ENCODE measurements at places on chromosomes 6 and 20. TPM values are rescaled to one million over a fixed set of nuclear protein-coding genes. Genes with fewer than 3 reads are reported as not detected.

DNA sequence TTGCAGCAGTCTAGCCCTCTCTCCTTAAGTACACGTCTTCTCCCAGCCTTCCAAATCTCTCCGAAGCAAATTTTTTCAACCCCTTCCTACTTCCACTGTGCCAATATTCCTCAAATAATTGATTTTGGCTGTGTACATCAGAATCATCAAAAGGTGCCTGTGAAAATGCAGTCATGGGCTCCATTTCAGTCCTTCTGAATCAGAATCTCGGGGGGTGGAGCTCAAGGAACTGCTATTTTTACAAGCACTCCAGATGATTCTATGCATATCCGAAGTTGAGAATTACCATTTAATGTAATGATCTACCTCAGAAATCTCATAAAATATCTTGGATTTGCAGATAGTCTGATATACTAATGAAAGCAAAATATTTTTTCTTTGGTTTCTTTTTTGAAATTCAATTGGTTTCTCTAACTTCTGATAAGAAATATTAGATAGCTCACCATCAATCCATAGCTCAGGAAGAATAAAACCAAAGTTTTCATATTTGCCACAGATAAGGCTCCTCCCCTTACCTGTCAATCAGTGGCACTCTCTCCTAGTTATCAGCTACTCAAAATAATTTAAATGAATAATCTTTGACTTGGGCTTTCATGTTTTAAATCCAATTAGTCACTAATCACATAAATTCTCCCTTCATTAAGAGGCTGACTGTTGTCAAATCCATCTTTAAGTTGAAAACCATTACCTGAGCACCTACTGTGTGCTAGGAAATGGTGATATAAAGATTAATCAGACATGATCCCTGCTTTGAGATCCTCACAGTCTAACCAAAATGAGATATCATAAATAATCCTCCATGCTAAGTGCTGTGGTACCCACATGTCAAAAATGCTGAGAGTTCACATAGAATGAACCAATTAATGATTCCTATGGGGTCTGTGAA lies 36.4 kb upstream of the STXBP5 start:
- DNase-seq, result no peak

DNA sequence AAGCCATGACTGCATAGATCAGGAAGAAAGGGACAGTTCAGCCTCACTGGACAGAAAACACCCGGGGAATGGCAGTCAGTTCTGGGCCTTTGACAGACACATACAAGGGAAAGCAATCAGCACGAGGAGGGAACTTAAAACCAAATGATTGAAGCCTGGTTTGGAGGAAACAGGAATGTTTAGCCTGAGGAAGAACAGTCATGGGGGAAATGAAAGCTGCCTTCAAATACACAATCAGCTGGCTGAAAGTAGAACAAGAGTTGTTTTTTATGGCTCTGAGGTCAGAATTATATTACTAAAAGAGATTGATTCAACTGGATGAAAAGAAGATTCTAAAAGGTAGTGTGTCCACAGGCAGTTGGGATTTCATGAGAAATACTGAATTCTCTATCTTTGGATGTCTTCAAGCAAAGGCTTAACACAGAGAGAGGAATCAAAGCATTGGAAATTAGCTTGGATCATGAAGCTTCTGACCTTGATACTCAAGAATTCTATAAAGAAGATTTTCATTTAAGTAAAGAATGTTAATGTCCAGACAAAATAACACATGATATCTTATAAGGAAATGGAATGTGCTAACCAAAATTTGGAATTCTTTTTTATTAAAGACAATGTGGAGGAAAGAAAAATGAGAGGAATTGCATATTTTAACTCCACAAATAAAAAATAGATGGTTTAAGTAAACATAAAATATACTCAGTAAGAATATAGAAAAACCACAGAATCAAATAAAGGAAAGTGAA lies 216.6 kb downstream of the IBTK start:
- no peak for DNase-seq

GRCh38 chr6:97666889-97667288 lies 383.9 kb upstream of the MMS22L start:
- no peak for DNase-seq

GRCh38 chr20:16926626-16927430 lies 178.7 kb downstream of the OTOR start:
- no peak for DNase-seq

DNA sequence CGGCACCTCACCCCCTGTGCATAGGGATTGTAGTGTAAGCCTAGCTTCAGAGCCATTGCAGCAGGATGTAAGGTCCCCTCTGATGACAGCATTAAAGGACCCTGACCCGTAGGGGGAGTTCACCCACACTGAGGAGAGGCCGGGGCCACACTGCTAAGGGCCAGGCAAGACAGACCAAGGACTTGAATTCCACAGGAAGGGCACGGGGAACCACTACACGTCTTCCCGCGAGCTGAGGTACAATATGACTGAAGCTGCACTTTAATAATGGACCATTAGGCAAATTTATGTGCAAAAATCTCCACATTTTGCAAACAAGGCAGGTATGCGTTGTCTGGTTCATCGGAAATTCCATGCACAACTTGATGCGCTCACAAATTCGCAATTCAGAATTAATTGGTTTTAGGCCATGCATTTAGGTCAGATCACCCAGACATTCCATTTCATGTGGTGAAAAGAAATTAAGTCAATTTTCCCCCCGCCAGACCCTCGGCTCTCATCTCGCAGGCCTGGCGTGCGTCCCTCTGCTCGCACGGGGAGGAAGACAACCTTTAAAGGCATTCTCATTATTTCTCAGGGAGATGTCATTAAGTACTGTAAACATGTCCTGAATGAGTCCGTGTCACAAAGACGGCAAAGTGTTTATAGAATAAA lies 111.8 kb downstream of the FOXA2 start:
- DNase-seq, result no peak

RIPPLY2 gene
- total RNA-seq, result not detected

DNA sequence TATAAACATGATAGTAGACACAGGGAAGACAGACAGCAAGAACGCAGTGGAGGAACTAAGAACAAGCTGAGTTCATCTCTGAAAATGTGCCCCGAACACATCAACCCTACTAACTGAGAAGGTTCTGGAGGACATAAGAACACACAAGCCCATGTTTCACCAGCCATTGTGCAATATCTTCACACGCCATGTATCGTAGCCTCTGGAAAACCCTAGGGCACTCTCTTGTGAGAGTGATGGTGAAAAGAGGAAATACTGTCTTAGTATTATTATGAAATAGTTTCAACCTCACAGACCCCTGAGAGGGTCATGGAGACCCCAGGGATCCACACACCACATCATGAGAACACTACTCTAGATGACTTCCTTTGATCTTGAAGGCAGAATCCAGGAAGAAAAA lies 26.1 kb upstream of the FOXF2 start:
- DNase-seq, result no peak
